NCI-H460 (cell line): ENCODE measurements at places on chromosomes 6 and 20. TPM values are rescaled to one million over a fixed set of nuclear protein-coding genes. Genes with fewer than 3 reads are reported as not detected.
A peak's percentile ranks its signal among the peaks of the same experiment; 100 is the strongest.

Gene RAET1E
- 9.7 and 9.9 TPM in 2 replicates for total RNA-seq

Gene TSHZ2
- total RNA-seq = not detected in 2 replicates

Gene TFAP2D
- total RNA-seq = not detected in 2 replicates

Gene BPIFB3
- total RNA-seq = not detected in 2 replicates

GRCh38 chr6:73231986-73232391, 6.7 kb upstream of the KHDC1L start:
- DNase-seq = no peak

- DNase-seq = no peak
These were observed 457.3 kb upstream of the SULF2 start for GRCh38 chr20:48242623-48243022.

DNA sequence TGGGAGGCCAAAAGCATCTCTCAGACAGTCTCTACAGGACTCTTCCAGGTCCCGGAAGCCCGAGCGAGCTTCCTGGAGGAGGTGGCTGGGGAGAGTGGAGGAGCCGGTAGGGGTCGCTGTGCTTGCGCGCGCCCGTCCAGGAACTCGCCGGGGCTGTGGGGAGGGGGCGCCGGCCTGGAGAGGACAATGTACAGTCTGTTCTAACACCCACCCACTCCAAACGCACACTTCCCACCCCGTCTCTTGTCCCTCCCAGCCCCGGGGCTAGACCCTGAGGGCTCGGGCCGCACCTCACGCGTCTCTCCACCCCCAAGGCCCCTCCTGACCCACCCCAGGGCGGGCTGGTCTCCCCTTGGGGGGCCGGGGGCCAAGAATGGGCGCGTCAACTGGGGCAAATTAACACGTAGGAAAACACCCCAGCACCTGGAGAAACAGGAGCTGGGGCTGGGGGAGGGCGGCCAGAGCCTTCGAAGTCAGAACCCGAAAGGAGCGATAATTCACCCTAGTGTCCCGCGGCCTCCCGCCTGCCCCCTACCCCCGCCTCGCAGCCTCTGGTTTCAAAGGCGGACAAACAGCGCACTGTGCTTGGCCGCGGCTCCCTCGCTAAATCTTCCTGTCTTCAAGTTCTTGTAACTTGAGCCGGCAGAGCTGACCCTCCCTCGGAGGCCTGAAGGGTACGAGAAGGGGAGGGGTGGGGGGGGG, 103.2 kb upstream of the FOXP4 start:
- no peak for DNase-seq

DNA sequence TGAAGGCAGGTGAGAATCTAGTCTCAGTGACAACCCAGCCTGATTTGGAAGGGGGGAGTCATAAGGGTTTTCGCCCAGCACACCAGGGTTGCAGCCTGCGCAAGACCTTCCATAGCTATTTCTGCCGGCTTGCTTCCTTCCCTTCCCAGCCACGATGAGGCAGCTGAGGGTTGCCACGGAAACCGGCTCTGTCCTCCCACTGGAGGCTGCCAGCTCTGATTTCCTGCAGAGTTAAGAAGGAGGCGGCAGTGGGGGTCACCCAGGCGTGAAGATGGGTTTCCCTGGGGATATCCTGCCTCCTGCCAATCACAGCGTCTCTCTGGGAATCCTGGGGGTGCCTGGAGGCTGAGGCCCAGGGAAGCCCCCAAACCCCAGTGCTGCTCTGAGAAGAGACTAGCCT, 23.1 kb upstream of the KCNB1 start:
- no peak for DNase-seq

DNA sequence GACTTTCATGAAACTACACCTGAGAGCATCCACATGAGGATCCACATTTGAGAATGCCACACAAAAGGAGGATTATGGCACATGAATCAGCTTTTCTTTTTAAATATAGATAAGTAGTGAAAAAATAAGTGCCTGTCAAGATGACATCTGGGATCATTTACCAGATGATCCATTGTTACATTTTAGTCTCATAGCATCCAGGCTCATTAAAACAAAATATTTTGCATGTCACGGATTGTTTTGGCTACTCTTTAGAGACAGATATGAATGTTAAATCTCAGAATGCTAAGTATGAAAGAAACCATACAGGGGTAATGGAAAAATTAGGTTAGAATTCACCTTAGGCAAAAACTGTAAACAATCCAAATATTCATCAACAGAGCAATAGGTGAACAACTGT, 66.7 kb downstream of the MYO6 start:
- DNase-seq = no peak

DNA sequence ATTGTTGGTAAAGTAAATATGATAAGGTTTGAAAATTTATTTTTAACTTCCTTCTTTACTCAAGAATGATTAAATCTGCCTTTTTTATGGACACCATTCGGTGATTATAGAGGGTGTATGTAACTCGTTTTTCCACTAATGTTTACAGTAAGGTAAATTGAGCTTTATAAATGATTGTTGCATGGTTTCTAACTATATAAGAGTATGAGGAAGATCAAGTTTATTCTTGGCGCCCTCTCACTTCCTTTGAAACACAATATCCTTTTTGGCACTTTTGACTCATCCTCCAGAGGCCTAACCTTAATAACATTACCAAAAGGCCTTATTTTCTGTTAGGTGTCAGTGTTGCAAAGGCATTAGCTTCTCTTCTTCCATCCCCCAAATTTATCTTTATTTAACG, 41.8 kb upstream of the MTRF1L start:
- DNase-seq = no peak

- peak; percentile 69 for DNase-seq
These were observed 60.8 kb downstream of the PRPH2 start for GRCh38 chr6:42661540-42662153.

- DNase-seq = no peak
These were observed 51.0 kb downstream of the TXNDC5 start for GRCh38 chr6:7859591-7859990.

DNA sequence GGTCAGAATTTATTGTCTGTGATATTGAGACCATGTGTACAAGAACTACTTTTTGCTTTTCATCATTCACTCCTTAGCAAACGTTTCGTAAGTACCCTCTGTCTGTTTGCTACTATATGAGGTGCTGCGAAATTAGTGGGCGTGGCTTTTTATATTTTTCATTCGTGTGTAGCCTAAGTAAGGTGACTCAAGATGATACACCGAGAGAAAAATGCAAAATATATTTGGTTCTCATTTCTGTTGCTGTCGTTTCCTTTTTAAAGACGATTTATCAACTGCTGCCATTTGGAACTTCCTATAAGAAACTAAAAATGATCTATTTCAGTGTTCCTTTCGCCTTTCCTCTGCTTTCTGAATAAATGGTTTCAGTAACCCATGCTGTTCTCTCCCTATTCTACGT, 61.2 kb downstream of the VAPB start:
- no peak for DNase-seq

DNA sequence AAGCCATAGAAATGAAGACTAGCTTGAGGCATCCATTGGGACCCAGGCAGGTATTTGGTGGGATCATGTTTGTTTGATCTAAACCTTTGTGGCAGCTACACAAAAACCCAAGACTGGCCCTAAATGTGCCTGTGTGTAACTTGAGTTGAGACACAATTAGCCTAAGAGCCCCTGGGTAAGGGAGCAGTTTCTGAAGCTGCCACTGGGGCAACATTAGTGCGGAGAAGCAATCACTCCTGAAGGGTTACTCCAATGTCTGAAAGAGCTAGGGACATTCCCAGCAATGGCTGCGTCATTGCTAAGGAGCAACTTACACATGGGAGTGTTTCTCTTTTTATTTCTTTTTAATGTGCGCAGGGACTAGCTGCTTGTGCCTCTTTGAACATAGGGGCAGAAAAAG, 67.9 kb upstream of the EEF1E1 start:
- no peak for DNase-seq

- DNase-seq = no peak
These were observed 14.6 kb downstream of the PRDM1 start for GRCh38 chr6:106100755-106101154.

- peak; percentile 4 for DNase-seq
These were observed 45.1 kb upstream of the MCM9 start for GRCh38 chr6:118980063-118980462.

GRCh38 chr6:97029552-97029951, 105.0 kb downstream of the KLHL32 start:
- DNase-seq = no peak

DNA sequence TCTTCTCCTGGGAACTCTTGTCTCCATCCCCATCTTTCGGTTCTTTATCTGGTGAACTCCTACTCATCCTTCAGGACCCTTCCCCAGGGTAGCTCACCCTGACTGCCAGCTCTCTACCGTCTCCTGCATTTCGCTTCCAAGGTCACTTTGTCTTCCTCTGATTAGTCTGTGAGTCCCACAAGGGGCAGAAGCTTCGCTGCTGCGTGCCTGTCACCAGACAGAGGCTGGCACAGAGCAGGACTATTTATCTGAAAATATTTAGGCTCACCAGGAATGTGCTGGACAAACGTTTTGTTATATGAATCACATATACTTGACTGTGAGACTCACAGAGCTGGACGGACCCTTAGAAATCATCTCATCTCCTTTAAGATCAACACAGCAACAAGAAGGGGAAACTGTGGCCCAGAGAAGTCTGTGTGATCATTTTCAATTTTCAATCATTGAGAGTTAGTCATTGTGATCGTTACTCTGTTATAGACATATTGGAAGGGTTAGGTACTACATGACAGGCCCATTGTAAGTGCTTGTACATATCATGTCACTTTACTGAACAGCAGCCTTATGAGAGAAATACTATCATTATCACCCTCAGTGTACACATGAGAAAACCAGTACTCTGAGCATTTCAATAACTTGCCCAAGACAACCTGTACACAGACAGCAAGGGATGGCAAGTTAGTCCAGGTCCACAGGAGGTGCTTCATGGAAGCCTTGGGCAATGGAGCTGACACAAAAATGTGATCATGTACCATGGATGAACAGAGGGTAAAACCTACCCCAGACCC, 51.4 kb downstream of the JPH2 start:
- DNase-seq = no peak

DNA sequence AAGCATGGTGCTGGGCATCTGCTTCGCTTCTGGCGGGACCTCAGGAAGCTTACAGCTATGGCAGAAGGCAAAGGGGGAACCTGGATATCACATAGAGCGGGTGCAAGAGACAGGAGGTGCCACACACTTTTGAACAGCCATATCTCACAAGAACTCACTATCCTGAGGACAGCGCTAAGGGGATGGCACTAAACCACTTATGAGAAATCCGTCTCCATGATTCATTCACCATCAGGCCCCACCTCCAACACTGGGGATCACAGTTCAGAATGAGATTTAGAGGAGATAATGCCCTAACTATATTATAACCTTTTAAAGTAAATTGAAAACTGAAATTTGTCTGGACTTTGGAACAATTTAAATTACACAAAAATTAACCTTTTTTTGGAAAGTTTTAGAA, 37.8 kb upstream of the SUMO4 start:
- no peak for DNase-seq

DNA sequence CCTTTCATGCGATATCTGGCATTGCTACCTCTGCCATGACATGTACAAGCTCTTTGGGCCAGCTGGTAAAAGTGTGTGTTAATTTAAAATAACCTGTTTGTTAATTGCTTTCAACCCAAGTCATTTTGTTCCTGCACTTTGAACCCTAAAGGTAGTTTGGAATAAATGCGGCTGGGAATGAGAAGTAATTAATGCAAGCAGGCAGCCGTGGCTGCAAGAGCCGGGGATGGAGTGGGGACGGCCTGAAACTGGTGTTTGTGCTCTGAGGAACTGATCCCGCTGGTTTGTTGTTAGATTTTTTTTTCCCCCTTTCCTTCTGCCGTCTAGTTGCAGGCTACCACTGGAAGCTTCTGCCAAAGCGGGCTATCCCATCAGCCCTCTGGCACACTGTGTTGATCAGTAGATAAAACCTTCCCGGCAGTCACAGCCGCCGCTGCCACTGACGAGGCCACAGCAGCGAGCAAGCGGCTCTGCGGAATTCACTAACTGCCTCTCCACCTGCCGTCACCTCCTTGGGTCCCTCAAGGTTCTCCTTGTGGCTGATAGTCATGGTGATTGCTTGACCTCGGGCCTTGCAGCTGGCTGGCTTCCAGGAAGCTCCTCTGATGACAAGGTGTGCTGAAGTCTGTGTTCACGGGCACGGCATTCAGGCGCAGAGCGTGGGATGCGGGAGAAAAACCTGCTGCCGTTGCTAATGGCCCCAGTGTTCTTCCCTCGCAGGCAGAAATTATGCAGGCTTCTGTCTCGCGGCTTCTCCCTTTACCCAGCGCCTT, 315.9 kb downstream of the TFAP2A start:
- no peak for DNase-seq

GRCh38 chr6:94584211-94584610, 993.1 kb upstream of the MANEA start:
- no peak for DNase-seq
